NCI-H1092 treated with DMSO at 0.1 percent for 48 hours (cell line): ENCODE measurements at places on chromosomes 13 and 19.

GRCh38 chr13:46057256-46058015, 4.9 kb upstream of the ZC3H13 start:
- no peak for DNase-seq

DNA sequence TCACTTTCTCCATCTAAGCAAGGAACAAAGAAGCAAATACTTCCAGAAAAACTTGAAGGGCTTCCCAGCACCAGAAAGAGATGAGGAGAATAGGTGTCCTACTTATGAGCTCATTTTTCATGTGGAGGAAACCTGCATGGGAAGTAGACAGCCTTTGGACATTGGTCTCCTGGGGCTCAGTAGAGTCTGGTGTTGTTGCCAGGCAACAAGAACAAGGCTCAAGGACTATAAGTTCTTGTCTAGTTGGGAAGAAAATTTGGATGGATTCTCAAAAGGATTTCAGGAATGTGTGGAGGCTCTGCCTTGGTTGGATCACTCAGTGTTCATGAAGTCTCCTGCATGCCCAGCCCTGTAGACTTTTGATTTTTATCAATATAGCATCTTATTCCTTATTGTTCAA, 84.5 kb downstream of the MBNL2 start:
- DNase-seq, result no peak

DNA sequence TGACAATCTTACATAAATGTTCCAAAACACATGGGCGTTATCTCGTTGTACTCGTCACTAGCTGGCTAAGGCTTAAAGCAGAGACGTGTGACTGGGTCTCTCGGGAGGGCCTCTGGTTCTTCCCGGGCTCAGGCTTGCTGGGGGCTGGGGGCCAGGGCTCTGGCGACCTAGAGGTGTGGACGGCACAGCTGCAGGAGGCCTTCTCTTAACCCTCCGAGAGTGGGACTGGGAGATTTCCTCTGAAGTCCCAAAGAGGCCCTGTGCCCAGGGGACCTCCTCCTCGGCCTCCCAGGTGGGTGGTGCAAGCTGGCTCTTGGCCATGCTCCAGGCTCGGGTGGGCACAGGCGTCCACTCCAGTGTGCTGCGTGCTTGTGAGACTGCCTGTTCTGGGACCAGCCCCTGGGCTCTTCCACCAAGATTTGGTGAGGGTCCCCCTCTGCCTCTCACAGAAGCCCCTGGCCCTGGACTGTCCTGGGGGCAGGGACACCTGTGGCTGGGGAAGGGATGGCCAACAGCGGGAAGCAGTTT, 2.2 kb downstream of the CAPS start:
- DNase-seq, result no peak

GRCh38 chr19:4013886-4014540, 6.5 kb downstream of the PIAS4 start:
- DNase-seq, result no peak

DNA sequence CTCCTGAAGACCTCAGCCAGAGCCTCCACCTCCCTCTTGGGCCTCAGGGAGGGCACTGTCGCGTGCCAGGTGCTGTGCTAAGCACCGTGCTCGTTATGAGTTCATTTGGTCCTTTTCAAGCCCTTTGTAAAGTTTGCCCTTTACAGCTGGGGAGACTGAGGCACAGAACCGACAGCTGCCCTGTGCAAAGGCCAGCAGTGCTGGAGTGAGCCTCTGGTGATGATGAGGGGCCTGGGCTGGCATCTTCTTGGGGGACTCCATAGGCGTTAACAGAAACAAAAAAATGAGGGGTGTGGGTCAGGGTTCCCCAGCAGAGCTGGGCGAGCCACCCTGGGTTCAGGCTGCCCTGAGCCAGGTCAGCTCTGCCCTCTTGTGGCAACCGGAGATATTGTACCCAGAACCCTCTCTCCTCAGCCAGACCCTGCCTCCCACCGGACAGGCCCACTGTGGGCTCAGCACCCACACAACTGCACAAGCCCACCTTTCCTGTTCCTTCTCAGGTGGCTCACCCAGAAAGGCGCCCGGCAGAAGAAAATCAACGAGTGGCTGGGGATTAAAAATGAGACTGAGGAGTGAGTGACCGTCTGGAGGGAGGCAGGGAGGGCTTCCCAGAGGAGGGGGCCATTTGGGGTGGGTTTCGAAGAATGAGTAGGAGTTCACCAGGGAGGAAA, 5.5 kb upstream of the IFI30 start:
- DNase-seq, result no peak

GRCh38 chr13:109145631-109146030, 516.2 kb downstream of the MYO16 start:
- DNase-seq, result peak; percentile 73

- DNase-seq, result peak; percentile 96
These were observed 87.9 kb upstream of the WASF3 start for GRCh38 chr13:26469602-26470001.

DNA sequence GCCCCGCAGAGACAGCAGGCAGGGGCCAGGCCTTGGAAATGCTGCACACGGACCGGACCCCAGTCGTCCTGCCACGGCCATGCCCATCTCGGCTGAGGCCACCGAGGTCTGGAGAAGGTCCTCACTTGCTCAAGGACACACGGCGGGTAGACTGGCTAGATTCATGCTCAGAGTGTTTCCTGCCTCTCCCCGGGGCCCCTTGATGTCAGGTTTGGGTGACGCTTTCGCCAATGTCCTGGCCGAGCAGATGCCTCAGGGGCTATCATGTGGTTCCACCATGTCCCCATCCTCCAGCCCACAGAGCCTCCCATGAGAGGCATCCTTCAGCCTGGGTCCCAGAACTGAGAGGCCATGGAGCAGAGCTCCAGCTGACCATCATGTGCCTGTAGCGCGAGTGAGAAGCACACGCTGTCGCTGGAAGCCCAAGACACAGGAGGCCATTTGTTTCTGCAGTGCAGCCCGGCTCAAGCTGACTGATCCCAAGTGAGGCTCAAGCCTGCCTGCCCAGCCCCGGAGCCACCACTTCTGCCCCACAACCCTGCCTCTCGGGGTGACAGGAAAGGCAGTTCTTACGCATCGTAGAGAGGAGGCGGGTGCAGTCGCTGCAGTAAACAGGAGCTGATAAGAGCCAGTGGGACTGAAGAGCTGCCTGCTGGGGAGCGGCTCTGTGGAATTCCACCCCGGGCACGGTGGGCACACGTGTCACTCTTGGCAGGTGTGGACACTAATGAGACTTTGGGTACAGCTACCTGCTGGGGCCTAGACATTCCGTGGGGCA, 53.9 kb upstream of the GAS6 start:
- no peak for DNase-seq

DNA sequence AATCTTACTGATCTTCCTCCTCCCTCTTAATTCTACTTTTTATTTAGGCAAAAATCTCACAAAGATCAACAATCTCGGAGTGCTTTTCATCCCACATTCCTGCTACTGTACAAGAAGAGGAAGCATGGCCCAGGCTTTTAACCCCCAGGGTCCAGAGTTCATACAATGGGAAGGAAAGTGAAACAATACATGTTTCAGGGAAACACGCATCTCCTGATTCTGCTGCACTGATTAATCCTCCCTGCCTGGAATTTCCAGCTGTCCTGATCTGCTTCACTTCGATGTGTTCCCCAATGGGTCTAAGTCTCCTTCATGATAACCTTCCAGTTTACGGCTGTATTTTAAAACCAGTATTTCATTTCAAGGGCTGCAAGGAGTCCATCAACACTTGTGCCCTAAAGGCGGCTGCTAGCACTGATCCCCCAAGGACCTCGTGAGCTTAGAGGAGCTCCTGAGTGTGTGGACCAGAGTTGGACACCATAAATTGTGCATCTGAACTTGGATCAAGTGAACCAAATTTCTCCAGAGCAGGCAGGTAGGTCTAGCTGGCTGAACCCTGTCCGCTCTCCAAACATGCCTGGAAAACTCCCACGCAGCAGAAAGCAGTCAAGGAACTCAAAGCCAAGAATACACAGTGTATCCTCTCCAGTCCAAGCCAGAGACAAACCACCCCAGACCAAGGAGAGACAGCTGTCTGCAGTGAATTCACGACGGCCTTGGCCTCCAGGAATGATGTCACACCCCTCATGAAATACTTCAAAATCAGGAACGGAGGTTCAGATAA, 44.3 kb downstream of the COL4A1 start:
- no peak for DNase-seq

DNA sequence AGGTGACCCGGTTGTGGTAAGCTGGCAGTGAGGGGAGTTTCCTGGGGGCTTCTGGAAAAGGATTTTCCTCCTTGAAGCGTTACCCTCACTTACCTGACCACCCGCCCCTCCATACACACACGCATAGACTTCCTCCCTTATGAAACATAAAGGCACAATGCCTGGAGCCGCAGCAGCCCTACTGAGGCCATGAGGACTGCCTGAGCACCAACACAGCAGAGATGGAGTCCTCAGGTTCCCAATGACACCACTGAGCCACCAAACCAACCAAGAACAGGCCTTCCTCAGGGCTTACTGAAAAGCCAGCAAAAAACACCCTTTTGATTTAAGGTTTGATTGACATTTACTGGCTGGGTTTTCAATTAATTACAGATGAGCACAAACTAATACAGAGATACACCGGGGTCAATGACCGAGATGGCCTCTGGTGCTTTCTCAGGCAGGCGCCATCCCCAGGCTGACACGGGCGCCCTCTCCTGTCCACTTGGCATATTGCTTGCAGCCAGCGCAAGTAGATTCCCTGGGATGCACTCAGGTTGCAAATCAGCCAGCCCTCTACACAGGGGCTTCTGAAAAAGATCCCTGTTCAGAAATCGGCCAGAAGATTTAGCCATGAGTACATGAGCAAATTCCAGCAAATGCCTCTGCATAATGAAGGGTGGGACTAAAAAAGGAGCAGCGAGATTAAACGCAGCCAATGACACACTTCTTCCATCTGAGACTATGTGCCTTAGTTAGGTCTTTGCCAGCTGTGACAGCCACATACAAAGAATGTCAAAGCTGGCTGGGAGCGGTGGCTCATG, 14.8 kb downstream of the OPA3 start:
- no peak for DNase-seq

DNA sequence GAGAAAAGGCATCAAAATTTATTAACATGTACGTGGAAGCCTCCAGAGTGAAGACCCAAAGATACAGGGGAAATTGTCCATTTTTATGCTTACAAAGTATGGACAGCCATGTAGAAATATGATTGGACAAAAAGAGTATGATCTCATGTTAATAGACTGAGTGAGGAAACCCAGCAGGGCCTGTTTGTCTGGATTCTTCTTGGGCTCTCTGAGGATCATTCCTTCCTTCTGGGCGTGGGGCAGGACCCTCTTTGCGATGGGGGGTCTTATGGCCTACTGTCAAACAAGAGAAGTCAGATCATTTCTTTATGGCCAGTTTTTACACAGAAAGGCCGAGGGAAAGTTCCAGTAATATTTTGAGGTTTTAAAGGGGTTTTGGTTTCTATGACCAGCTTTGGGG, 110.8 kb downstream of the ESD start:
- DNase-seq, result no peak

- no peak for DNase-seq
These were observed 246.9 kb downstream of the DCLK1 start for GRCh38 chr13:35884211-35884760.

- DNase-seq, result no peak
These were observed 12.5 kb upstream of the SUPT20H start for GRCh38 chr13:37072024-37072423.

DNA sequence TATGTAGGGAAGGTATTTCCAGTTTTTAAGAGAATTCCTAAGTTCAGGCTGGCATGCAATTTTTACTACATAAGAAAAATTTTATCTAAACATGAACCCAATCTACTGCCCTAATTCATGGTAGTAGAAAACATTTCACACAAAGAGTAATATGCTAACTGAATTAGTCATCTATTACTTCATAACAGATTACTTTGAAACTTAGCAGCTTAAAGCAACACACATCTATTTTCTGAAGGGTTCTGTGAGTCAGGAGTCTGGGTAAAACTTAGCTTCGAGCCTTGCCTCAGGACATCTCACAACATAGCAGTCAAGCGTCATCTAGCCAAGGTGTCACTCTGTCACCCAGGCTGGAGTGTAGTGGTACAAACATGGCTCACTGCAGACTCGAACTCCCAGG, 537.5 kb downstream of the DCT start:
- DNase-seq, result no peak

GRCh38 chr13:112452380-112453206, 76.4 kb downstream of the SPACA7 start:
- no peak for DNase-seq

DNA sequence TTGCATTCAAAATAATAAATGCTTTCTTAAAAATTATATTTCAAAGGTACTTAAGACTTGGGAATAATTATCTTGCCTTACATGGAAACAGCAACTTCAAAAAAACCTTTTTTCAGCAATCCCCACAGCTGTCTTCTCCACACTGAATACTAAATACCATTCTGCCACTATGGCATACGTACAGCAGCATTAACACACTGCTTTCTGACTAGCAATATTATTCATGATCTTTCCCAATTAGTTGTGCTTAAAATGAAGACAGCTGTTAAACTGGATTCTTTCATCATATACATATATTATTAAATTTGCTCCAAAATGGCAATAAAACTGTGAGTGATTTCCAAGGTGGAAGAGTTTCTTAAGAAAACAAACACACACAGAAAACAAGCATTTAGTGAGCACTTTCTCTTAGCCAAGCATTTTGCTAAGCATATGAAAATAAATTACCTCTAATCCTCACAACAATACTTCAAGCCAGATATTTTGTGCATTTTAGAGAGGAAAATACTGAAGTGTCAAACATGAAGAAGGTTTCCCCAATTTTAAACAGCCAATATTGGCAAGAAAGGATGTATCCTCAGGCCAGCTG, 609.5 kb downstream of the SLITRK1 start:
- DNase-seq, result no peak

- no peak for DNase-seq
These were observed 7.9 kb downstream of the DBP start for GRCh38 chr19:48629297-48629598.
